ENCODE measurements at places on chromosomes 12 and 14. TPM values are rescaled to one million over a fixed set of nuclear protein-coding genes. Genes with fewer than 3 reads are reported as not detected.

Gene CLEC4D
- not detected for total RNA-seq

Gene RPGRIP1
- total RNA-seq, result not detected

DNA sequence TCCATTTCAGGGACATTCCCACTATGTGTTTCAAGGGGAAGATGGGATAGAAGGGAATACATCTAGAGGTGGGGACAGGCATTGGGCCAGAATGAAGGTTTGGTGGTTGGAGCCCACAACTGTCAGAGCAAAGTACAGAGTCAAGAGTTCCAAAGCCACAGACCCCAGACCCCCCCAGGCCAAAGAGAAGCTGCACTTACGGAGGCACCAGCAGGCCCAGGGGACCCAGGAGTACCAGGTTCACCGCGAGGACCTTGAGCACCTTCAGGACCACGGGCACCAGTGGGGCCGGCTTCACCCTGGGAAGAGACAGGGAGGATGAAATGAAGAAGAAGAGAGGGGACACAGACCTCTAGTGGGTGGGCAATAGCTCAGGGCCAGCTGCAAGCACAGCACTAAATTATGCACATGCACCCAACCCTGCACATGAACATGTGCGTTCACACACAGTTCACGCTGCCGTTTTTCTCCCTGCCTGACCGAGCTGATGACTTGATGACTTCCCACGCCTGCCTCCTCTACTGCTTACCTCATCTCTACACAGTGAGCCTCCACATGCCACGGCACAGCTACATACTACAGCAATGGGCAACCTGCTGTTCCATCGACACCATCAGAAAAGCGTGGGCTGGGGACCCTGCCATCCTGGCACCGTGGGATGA is 16.7 kb downstream of the COL2A1 start:
- no peak for DNase-seq

Gene PLEK2
- total RNA-seq, result not detected

DNA sequence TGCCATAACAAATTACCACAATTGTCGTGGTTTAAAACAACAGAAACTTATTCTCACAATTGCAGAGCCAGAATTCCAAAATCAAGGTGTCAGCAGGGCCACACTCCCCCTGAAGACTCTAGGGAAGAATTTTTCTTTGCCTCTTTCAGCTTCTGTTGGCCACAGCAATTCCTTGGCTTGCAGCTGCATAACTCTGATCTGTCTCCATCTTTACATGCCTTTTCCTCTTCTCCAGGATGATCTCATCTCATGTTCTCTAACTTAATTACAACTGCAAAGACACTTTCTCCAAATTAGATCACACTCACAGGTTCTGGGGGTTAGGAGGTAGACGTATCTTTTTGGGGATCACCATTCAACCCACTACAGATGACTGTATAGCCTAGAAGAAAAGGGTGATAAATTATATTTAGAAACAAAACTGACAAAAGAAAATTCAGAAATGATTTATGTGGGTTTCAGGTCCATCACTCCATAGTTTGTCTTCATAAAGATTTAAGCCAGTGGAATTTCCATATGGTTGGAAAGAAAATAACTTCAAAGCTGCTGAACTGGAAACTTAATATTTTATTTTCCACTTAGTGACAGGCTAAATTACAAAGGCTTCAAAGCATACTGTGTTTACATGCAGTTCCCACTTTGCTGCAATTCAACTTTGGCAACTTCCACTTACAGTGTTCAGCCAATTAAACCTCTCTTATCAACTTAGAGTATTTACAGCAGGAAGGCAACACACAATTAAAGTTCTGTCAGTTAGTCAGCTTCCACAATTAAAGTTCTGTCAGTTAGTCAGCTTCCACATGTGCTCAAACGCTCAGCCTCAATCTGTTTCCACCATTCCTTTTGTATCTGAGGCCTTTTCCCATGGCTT is 213.3 kb downstream of the EPS8 start:
- no peak for DNase-seq

DNA sequence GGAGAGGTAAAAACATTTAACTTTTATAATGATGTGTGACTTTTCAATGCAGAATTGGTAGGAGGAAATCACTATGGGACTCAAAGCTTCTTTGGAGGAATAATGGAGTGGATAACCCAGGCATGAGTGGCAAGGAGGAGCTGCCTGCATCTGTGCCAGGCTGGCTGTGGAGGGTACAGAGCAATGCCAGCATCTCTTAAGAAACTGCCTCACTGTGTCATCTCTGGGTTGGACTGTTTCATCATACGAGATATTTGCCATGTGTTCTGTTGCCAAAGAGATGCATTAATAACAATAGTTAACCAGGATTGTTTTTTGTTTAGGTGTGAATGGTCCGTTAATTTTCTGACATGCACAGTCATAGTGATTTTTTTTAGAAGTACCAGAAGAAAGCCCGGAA is 183.7 kb upstream of the NTF3 start:
- no peak for DNase-seq

Gene KCNC2
- not detected for total RNA-seq

Gene DAO
- total RNA-seq, result not detected

GRCh38 chr12:67002720-67003119 is 266.4 kb upstream of the CAND1 start:
- DNase-seq, result no peak

Gene GZMB
- total RNA-seq, result 1,034 TPM

DNA sequence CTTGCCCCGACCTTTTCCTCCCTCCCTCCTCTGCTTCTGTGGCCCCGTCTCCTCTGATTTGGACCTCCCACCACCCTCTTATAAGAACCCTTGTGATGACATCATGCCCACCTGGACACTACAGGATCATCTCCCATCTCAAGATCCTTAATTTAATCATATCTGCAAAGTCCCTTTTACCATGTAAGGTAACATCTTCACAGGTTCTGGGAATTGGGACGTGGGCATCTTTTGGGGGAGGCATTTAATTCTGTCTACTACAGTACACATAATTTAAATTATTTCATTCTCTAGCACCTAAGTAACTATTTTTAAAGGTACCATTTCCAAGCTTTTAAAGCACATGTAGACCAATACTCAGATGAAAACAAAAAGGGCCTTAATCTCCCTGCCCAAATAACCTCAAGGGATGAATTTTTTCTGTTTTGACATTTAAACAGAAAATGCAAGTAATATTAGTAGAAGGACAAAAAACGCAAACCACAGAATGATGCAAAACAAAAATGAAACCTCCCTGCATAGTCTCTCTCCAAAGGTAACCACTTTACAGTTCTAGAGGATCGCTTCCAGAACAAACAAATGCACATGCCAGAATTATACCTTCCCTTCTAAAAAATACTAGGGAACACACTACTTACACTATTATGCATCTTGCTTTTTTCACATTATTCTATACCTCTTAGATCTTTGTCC is 222.1 kb downstream of the AACS start:
- no peak for DNase-seq

DNA sequence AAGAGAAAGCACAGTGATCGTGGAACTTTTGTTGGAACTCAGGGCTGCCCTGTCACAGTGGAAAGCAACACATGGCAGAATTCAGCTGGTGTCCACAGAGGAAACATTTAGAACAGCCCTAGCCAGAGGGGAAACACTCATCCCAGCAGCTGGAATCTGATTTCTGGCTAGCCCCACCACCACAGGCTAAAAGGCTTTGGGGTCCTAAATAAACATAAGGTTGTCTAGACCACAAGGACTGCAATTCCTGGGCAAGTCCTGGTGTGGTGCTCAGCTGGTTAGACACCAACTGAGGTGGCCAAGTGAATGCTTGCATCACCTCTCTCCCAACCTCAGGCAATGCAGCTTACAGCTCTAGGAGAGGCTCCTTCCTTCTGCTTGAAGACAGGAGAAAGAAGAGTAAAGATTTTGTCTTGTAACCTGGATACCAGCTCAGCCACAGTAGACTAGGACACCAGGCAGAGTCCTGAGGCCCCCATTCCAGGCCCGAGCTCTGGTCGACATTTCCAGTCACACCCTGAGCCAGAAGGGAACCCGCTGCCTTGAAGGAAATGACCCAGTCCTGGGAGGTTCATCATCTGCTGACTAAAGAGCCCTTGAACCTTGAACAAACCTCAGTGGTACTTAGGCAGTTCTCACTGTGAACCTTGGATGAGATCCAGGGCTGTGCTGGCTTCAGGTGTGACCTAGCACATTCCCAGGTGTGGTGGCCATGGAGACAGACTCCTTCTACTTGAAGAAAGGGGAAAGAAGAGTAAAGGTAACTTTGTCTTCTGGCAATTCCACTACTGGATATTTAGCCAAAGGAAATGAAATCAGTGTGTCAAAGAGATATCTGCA is 85.4 kb upstream of the PLXNC1 start:
- DNase-seq, result no peak

Gene TWF1
- total RNA-seq, result 27.4 TPM

DNA sequence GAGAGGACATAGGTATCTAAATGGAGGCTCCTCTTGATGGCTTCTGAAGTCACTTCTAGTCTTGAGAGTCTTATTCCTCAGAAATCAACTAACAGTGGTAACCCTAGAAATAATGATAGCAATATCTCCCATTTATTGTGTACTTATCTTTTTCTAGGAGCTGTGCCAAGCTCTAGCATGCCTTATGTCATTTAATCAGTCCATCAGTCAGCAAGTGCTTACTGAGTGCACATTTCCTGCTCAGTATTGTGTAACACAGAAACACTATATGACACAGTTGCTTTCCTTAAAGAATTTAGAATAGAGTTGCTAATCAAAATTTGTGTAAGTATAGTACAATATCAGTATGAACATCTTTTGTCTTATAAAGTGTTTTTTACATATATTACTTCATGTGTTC is 36.6 kb downstream of the KRT76 start:
- DNase-seq, result no peak

GRCh38 chr12:79161249-79161934 is 296.8 kb downstream of the SYT1 start:
- DNase-seq, result no peak

Gene ASB2
- total RNA-seq, result 116 TPM

DNA sequence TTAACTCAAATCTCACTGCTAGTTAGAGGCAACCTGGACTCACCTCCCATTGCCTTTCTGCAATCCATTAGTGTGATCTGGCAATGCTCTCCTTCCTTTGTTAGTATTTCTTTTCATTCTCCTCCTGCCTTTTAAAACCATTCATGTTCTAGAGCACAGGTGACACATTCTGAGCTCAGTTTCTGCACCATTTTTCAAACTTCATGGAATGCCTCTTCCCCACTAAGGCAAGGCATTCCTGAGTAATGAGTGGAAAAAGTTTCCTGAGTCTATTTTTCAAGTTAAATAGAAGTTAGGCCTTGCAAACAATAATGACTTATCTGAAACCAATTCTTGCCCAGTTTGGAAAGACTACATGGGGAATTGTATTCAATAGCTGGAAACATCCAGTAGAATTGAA is 1001.8 kb downstream of the BCL11B start:
- DNase-seq, result no peak
